ENCODE measurements at places on chromosomes 3 and 15. TPM values are rescaled to one million over a fixed set of nuclear protein-coding genes. Genes with fewer than 3 reads are reported as not detected.

SNX1 gene
- total RNA-seq = 92.8 TPM

APOD gene
- 549 TPM for total RNA-seq

CRELD1 gene
- 27.0 TPM for total RNA-seq

FMN1 gene
- 20.1 TPM for total RNA-seq

MKRN3 gene
- total RNA-seq = not detected

SCN11A gene
- not detected for total RNA-seq

WDR53 gene
- total RNA-seq = 13.5 TPM

CCDC80 gene
- total RNA-seq = 51.6 TPM

ACTC1 gene
- total RNA-seq = 15.0 TPM

MINAR1 gene
- total RNA-seq = 0.74 TPM

MESP1 gene
- 2.7 TPM for total RNA-seq

XCR1 gene
- total RNA-seq = not detected

GRCh38 chr15:90915808-90916440, 12.8 kb downstream of the MAN2A2 start:
- peak; percentile 88 for DNase-seq

GRCh38 chr3:53109891-53110771, 20.1 kb downstream of the RFT1 start:
- no peak for DNase-seq

DNA sequence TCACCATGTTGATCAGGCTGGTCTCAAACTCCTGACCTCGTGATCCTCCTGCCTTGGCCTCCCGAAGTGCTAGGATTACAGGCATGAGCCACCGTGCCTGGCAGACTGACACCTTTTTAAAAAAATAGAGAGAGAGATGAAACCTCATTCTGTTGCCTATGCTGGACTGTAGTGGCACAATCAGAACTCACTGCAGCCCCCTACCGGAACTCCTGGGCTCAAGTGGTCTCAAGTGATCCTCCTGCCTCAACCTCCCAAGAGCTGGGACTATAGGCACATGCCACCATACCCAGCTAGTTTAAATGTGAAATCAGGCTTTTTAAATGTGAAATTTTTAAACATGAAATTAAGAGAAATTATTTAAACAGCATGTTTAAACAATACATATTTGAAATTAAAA, 265.2 kb upstream of the UBE2E1 start:
- DNase-seq = no peak

DNA sequence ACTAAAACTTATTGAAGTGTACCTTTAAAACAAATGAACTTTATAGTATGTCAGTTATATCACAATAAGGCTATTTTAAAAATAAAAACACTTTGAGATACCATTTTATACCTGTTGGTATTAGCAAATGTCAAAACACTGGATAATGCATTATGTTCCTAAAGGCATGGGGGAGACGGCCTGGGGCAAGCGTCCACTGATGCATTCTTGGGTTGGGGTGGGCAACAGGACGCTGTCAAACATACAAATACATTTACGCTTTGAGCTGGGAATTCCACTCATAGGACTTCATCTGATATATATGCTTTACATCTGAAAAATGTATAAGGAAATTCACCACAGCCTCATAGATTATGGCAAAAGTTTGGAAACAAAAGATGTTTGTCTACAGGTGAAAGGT, 7.6 kb upstream of the GATA2 start:
- DNase-seq = no peak

- no peak for DNase-seq
Measured at GRCh38 chr3:9311228-9311627, 51.6 kb upstream of the THUMPD3 start.

- no peak for DNase-seq
Measured at GRCh38 chr3:22684739-22685138, 518.4 kb upstream of the UBE2E2 start.

DNA sequence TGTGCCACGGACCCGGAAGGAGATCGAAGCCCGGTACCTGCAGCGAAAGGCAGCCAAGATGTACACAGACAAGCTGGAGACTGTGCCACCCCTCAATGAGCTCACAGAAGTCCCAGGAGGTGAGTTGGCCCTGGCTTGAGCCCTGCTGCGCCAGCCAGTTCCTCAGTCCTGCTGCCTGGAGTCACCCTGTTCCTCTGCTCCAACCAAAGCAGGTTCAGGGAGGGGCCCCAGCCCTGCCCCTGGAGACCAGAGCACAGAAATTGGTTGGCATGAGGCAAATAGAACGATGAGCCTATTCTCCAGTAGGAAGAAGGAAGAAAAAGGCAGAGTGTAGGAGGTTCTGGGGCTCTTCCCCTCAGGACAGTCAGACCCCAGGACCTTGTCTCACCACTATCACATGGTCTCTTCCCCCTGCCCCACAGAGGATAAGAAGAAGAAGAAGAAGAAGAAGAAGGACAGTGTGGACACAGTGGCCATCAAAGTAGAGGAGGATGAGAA, 8.0 kb downstream of the TMIE start:
- no peak for DNase-seq

DNA sequence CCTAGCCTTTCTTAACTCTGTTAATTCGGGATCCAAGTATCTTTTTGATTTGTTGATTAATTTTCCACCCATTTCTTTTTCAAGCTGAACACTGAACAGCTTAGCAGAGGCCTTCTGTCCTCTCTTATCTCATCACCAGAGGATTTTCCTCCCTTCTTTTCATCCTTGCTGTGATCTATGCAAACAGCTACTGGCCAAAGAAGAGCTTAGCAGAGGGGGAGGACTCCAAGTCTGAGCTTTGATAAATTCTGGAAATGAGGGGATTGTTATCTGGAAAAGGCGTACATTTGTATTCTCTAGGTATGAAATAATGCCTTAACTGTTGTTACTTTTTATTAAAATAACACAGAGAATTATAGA, 13.4 kb downstream of the DZIP3 start:
- DNase-seq = no peak

DNA sequence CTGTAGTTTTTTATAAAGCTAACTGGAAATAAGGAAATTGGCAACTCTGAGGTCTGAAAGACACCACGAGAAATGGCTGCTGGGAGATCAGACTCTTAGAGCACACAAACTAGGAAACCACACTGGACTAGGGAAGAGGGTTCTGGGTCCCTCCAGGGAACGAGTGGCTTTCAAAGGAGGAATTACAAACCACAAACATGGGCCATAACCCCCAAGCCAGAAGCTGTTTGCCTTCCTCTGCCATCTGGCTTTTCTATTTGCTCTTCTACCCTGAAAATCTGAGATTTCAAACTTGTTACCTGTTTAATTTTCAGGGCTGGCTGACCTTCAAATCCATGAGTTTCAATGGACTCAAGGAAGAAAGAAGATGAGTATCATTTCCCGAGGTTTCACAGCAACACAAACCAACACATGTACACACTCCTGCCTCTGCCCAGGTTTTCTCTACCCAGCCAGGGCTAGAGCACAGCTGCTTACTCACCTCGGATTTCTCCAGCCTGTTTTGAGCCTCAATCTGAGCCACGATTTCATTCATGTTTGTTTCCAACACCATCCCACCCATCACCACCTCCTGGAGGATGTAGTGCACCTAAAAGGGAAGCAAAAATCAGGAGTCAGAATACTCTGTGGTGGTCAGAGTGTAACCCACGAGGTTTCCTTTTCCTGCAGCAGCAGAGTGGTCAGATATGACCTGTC, 22.6 kb upstream of the ANPEP start:
- no peak for DNase-seq

DNA sequence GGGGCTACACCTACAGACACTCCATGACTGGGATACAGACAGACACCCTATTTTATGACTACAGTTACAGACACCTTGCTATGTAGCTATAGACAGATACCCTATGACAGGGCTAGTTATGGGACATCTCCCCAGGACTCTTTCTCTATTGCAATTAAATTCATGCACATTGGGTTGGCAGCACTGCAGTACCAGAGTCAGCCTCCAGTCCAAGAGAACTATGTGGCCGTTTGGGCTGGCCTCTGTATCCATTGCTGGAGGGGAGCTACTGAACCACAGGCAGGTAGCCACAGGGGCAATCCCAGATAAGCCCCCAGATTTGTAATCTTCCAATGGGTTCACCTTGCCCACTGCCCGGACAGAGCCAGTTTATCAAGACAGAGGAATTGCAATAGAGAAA, 108.4 kb upstream of the SPATA16 start:
- no peak for DNase-seq

- DNase-seq = no peak
Measured at GRCh38 chr15:59946084-59946483, 58.0 kb upstream of the FOXB1 start.

DNA sequence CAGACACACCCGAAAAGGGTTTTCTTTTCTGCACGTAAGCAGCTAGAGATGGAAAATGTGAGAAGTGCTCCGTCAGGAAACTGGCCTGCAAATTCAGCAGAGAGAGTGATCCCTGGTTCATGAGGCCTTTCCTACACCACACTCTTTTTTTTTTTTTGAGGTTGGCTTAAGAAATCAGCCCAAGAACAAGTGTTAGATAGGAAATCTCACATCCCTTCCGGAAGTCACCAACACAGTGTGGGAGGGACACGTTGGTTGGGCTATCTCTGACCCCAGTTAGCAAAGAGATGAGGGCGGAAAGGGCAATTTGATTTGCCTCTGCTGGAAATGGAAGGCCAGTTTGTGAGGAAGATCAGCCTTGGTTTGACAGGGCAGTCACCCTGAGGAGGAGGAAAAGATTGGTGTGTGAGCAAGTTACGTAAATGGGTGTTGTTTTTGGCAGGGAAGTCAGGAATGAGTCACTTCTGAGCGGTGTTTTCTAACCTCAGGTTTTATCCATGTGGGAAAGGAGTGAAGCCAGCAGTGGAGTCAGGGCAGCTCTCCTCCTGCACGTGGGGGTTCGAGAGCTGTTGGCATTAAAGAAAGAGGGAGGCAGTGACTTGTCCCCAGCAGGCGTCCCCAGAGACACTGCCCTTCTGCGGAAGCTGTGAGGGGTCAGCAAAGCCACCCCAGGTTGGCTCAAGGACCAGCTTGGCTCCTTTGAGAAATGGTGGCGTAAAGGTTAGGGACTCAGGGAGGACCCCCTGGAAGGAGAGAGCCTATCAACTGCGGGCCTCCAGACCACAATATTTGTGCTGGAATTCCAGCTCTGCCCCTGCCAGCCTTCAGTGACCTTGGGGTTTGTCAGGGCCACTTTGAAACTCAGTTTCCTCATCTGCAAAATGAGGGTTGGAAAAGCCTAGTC, 237.6 kb upstream of the BHLHE40 start:
- peak; percentile 94 for DNase-seq

GRCh38 chr3:185332026-185332735, 30.8 kb upstream of the MAP3K13 start:
- no peak for DNase-seq

DNA sequence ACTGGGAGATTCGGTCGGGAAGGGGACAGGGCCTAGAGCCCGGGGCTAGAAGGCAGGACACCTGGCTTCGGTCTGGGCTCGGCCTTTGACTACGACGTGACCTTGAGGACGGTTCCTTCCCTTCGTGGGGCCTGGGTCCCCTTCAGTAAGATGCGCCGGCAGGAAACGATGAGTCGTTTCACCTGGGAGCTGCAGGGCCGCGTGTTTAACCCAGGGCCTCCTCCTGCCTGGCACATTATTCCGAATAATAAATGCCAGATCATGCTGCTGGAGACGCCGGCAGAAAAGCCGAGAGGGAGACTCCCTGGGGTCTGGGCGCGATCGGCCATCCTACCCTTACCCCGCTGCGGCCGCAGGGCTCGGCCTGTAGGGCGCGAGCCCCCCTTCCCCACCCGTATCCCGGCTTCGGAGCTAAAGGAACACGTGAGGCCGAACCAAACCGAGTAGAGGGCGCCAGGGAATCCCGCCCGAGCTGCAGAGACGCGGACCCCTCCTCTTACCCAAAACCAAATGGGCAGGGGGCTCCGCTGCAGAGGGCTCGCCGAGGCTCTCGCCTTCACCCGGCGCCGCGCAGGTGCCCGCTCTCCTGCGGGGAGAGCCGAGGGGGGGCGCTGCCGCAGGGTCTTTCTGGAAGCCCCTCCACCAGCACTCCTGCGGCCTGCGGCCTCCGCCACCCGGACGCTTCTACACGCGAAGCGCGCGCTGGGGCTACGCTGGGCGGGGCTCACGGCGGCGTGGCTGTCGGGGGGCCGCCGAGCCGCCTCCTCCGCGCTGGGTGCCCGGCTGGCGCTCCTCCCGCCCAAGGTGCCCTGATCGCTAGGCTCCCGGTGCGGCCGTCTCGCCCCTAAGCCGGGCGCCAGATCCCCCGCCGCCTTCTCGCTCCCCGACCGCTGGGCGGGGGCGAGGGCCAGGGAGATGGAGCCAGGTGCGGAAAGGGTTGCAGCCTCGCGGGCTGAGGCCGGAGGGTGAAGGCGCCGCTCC, at the start of gene BDH1:
BDH1 (minus strand) TSS at position 688 of the 981 bp plus-strand sequence. CDS start 9,525 bp downstream, outside the sequence.
- no peak for DNase-seq

- no peak for DNase-seq
Measured at GRCh38 chr3:158104431-158104921, 1.7 kb downstream of the SHOX2 start.

DNA sequence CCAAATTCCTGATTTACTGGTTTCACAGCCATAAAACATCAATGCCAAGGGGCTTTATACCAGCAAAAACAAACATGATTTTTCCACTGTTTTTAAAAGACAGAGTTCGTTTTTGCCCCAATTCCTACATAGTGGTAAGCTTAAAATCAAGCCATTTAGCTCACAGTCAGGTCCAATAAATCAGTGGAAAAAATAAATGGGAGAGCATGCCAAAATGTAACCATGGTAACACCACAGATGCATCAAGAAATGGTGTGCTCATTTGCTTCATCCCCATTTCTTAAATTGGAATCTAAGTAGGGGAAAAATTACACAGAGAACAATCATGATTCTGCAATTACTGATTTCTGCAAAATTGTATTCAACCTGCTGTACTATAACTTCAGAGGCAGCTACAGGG, 418.8 kb downstream of the MAGI1 start:
- DNase-seq = no peak

- no peak for DNase-seq
Measured at GRCh38 chr3:126083913-126084767, at the start of gene SLC41A3. Gene SLC41A3 (minus strand): TSS chr3:126084124. CDS start chr3:126068219, 15,905 bp downstream.

DNA sequence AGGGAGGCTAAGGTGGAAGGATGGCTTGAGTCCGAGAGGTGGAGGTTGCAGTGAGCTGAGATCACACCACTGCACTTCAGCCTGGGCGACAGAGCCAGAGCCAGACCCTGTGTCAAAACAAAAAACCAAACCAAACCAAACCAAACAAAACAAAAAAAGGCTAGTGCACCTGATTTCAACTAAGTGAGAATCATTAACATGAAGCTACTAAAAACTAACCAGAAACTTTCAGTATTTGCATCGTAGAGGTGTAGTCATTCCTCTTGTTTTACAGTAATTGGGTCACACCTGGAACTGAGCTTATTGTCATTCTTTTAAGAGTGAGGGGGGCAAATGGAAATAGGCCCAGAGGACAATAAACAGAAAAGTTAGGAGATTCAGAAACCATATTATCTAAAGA, 58.5 kb downstream of the ST6GAL1 start:
- no peak for DNase-seq

DNA sequence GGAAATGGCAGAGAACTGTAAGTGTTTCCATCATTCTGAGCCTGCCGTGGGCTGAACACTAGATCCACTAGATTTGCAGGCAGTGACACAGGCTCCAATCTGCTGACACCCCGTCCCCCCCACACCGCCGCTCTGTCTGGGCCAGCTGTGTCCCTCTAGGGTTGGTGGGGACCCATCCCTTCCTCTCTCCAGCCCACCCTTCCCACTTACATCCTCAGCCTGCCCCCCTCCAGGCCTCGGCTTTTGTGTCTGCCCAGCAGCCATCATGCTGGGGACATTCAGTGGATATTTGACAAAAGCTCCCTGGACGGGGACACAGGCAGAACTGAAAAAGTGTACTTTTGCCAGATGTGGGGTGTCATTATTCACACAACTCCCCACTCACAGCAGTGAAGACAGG, 10.7 kb upstream of the LRRK1 start:
- DNase-seq = no peak

GRCh38 chr3:10740954-10741353, 75.1 kb upstream of the SLC6A11 start:
- DNase-seq = no peak

Data from vagina (tissue), 2 donors.